ENCODE measurements at places on chromosomes 2 and 18.

- DNase-seq = no peak
Measured at GRCh38 chr2:237455764-237456163, 31.3 kb upstream of the MLPH start.

GRCh38 chr18:75264926-75265597, 54.5 kb downstream of the TSHZ1 start:
- no peak for DNase-seq

DNA sequence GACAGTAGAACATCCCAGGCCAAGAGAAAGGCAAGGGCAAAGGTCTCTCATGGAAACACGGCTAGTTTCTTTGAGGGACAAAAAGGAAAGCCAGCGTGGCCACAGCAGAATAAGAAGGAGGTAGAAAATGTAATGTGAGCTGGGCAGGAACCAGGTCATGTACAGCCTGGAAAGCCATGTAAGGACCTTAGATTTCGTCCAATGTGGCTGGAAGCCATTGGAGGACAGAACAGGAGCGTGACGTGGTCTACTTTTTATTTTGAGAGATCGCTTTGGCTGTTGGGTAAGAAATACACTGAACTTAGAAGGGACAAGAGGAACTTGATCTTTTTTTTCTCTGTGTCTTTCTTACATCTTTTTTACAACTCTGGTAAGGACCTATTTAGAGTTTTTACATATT, 57.8 kb upstream of the ANKRD44 start:
- DNase-seq = no peak

DNA sequence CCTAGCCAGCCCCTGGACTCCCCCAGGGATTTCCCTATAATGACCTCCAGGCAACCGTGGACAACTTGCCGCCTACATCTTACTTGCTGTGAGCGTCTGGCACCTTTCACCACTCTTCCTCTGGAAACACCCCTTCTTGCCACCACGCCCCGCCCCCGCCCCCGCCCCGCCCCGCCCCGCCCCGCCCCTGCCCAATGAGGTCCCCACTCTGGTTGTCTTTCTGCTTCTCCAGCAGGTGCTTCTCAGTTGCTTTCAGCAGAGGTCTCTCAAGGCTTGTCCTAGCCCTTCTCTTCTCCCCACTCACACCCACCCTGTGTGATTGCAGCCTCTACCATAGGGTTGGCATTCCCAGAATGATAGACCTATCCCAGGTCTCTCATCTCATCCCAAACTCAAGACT, 214.5 kb downstream of the EN1 start:
- no peak for DNase-seq

DNA sequence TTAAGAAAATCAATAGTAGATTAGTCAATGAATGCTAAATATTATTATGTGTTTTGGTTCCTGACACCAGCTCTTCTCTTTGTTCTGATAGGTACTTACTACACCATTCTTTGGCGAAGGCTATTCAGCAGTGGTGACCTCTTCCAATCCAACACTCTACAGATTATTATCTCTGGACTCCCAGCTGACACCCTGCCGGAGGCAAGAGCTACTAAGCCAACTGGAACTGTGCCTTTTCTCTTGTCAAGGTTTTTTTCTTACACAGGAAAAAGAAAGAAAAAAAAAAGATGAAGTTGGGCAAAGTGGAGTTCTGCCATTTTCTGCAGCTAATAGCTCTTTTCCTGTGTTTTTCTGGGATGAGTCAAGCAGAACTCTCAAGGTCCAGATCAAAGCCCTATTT, 11.7 kb downstream of the CDH7 start:
- no peak for DNase-seq

DNA sequence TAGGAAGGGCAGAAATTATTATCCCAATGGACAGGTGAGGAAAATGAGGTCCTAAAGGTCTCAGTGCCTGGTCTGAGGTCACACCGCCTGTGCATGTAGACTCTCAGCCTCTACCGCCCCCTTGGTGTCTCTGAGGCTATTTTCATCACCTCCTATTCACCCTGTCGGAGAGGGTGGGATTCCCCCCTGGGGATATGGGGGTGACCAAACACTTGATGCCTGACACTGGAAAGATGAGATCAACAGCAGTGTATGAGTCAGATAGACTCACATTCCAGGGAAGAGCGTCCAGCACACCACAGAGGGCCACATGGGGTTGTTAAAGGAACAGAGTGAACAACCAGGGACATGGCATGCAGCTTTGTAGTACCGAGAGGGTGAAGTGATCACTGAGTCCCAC, 199.7 kb downstream of the SMAD2 start:
- DNase-seq = no peak

DNA sequence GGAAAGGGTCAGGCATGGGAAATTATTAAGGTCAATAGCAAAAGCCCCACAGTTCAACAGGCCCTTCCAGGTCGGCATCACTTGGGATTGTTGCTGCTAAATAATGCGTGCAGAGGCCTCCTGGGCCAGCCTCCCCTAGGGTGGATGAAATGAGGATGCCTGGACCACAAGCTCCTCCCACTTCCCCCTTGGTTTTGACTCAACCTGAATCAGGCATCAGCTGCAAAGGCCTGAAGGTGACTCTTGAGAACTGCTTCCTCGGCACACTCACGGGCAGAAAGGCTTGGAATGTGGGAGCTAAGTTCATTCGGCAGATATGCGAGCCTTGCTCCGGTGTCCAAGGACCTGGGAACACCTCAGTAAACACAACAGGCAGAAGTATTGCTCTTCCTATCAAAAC, 69.3 kb downstream of the MBP start:
- DNase-seq = no peak

DNA sequence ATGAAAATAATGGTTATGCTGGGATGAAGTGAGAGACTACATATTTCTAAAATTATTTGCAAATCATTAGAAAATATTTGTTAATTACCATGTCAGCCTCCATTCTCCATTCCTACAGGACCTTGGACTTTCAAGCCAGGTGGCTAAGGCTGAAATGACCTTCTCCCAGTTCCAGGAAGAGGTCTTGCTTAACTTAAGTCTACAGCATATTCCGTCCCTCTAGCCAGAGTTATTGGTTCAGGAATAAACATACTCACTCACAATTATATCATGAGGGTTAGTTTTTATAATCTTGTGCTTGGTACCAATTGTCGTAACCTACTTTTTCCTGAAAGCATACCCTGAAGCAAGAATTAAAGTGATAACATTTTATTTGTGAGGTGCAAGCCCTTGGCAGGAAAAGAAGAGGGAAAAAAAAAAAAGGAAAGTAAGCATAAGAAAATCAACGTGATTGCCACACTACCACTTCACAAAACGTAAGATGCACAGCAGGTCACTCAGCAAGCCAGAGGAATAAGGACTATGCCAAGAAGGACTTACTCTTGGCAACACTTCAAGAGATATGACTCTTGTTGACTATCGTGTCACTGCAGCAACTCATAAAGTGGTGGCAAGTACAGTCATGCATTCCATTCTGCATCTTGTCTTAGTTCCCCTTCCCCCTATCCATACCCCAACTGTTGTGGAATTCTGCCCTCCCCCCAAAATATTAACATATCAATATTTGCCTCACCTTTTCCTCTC, 479.1 kb downstream of the MBD2 start:
- DNase-seq = no peak

DNA sequence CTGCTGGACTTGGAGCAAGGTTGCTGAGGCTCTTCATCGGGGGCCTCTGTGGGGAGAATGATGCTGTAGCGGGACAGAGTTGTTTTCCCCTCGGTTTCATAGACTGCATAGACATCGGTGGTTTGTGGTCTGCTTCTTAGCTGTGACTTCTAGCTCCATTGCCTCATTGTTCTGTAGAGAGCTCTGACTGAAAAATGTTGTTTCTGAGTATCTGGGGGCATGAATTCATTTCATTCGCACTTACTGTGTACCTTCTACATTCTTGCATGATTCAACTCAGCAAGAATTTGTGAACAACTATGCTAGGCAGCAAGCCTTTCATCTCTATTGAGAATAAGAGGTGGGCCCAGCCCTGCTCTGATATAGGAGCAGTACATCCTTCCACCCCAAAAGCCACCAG, 406.8 kb downstream of the NBAS start:
- no peak for DNase-seq

DNA sequence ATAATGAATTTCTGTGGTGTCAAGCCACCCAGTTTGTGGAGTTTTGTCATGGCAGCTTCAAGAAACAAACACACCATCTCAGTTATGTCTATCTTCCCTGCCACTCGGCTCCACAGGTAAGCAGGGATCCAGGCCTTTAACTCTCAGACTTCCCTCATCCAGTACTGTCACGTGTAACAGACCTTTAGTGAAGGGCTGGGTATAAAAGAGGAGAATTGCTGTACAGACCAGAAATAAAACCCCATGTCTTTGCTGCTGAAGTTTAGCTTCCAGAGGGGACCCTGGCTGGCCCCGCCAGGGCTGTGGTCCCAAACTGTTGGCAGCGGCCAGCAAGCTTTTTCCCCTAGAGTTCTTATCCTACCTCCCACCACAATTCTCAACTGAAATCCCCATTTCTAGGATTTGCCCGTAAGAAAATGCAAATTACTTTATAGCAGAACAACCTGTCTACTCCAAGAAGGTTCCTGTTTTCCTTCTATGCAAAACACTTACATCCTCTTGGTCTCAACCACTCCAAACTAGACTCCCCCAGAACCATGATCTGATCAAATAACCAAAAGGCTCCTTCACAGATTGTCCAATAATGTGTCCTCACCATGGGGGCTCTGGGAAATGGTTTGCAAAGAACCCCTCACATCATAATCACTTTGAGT, 438.0 kb upstream of the ID2 start:
- no peak for DNase-seq

GRCh38 chr2:54969295-54969939, 80.8 kb downstream of the RTN4 start:
- no peak for DNase-seq

- no peak for DNase-seq
Measured at GRCh38 chr2:234848578-234848977, 103.2 kb upstream of the SH3BP4 start.

DNA sequence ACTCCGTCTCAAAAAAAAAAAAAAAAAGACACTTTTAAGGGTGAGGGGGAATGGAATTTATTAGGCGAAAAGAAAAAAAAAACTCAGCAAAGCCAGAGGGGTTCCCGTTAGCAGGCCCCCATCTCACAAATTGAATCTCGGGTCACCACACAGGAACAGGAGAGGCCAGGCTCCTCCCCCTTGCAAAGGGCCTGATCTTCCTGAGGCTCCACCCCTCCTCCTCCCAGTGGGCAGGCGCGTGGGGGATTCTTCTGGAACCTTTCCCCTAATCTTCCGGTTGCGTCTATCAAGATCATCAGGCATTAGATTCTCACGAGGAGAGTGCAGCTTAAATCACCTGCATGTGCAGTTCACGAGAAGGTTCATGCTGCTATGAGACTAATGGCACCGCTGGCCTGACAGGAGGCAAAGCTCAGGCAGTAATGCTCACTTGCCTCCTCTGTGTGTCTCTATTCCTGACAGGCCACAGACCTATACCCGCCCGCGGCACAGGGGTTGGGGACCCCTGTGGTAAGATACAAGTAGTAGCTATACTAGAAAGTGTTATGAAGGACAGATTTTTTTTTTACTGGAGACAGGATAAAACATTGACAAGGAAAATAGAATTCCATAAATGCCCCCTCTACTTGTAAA, 45.8 kb downstream of the TAF4B start:
- no peak for DNase-seq

- no peak for DNase-seq
Measured at GRCh38 chr2:39492095-39492590, 55.1 kb upstream of the MAP4K3 start.

DNA sequence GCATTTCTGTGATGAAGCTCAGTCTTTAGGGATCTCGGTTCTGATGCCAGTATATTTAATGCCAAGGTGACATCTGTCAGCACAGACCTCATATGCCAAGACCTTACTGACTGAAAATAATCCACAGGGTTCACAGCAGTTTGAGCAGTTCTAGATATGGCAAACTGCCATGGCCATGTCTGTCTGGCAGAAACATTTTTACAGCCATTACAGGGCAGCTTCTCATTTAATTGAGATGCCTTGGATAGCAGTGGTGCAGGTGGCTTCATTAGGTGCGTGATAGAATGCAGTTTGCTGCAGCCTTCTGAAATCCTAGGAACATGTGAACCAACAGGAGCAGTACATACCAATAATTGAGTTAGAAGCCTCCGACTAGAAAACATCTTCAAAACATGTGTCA, 510.6 kb downstream of the XIRP2 start:
- DNase-seq = no peak

GRCh38 chr2:95284886-95285541, 10.8 kb downstream of the PROM2 start:
- DNase-seq = no peak

- DNase-seq = no peak
Measured at GRCh38 chr18:44636241-44636640, 44.4 kb upstream of the SETBP1 start.

GRCh38 chr18:46264255-46264654, 160.1 kb downstream of the HAUS1 start:
- no peak for DNase-seq

DNA sequence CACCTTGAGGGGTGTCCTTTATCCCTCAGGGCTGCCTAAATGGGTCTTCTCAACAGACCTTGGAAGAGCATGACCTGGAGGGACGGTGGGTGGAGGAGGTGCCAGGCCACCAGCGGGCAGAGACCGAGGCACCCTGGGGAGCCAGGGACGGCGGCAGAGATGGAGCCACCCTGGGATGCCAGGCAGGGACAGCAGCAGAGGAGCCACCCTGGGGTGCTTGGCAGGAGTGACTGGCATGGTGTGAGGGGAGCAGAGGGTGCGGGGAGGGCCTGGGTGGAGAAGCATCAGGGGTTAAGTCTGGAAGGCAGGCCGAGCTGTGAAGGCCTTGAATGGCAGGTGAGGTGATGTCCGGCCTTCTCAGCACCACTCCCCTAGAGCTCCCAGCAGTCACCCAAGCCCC, 56.1 kb downstream of the CIB4 start:
- peak; percentile 28 for DNase-seq

DNA sequence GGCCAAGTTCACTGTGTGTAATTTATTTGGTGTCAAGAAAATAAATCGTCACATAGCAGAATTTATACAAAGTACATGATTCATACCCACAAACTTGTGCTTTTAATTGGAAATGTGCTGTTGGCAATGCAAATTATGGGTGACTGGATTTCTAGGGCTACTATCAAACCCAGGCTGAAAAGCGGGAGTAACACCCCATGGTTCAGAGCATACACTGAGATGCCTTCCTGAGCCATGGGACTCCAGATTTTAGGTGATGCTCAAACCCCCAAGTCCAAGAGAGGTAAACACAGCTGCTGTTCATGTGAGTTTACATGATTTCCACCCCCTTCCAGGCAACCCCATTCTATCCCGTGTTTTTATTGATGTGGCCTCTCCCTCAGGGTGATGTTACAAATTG, 565.9 kb upstream of the ID2 start:
- no peak for DNase-seq

GRCh38 chr2:235142601-235143000, 190.8 kb downstream of the SH3BP4 start:
- no peak for DNase-seq

GRCh38 chr2:30716123-30716900, 90.9 kb downstream of the CAPN13 start:
- no peak for DNase-seq
